ENCODE measurements at places on chromosomes 1 and 21. TPM values are rescaled to one million over a fixed set of nuclear protein-coding genes. Genes with fewer than 3 reads are reported as not detected.

CD5L gene
- total RNA-seq = 0.38 TPM

ASAP3 gene
- 36.4 TPM for total RNA-seq

KCNE1 gene
- 4.8 TPM for total RNA-seq

SGIP1 gene
- 3.4 TPM for total RNA-seq

DBT gene
- total RNA-seq = 22.4 TPM

BSND gene
- total RNA-seq = not detected

PRPF38B gene
- 22.6 TPM for total RNA-seq

VSIG8 gene
- not detected for total RNA-seq
